Mesenteric fat pad (tissue), 1 donor: ENCODE measurements at places on chromosomes 7 and 10. TPM values are rescaled to one million over a fixed set of nuclear protein-coding genes. Genes with fewer than 3 reads are reported as not detected.

GRCh38 chr10:30868611-30869010 lies 163.1 kb downstream of the ZNF438 start:
- DNase-seq, result no peak

DNA sequence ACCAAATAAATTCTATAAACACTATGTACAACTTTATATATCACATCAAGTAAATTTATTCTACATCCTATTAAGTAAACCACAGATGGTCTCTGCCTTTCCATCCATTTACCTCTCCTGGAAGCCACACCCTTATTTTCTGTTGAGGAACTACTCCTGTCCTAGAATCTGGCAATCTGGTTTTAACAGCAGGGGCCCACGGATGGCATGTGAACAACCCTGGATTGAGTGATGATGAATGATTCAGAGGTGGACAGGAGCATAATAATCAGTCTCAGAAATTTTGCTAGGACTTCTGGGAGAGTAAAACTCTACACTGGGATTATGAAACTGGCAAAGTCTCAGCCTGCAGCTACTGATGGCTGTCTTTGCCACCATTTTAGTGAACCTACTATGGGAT lies 54.1 kb downstream of the CDK6 start:
- DNase-seq, result no peak

- no peak for DNase-seq
These were observed 299.3 kb downstream of the GRM8 start for GRCh38 chr7:126953461-126953860.

DNA sequence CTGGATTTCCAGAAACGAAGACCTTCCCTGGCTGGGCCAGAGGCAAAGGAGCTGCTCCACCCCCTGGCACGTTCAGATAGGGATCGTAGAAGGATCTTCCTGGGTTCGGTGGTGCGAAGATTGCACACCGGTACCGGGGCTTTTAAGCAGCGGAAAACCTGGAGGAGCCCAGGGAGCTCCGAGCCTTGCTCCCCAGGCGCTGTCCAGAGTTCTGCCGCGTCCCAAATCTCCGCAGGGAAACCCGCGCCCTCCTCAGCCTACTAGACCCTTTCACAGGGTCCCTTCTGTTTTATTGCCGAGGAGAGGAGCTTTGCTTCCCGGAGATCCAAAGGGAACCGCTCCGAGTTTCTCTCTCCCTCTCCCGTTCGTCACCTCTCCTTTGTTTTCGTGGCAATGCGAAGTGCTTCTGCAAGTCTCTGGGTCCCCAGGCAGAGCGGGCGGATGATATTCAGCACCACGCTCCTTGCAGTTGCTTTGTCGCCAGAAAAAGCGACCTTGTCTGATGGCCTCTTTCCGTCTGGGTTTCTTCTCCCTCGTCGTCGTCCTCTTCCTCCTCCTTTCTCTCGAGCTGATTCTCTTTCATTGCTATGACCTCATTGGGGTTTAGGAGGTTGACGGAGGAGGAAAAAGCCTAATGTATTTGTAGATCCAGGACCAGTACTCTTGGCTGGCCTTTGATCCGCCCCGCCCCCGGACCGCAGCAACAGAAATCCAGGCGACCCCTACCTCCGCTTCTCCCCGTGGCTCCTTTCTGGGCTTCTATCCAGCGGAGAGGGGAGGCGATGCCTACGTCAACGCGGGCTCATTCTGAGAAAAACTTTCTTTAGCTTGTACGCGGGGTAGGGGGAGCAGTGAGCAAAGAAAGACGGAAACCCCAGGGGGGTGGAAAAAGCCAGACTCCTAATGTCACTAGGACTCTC lies at the start of gene TMEM196:
Gene TMEM196 (minus strand): TSS at position 777 of the 920 bp plus-strand sequence. CDS start 921 bp downstream, outside the sequence.
- DNase-seq, result no peak

DNA sequence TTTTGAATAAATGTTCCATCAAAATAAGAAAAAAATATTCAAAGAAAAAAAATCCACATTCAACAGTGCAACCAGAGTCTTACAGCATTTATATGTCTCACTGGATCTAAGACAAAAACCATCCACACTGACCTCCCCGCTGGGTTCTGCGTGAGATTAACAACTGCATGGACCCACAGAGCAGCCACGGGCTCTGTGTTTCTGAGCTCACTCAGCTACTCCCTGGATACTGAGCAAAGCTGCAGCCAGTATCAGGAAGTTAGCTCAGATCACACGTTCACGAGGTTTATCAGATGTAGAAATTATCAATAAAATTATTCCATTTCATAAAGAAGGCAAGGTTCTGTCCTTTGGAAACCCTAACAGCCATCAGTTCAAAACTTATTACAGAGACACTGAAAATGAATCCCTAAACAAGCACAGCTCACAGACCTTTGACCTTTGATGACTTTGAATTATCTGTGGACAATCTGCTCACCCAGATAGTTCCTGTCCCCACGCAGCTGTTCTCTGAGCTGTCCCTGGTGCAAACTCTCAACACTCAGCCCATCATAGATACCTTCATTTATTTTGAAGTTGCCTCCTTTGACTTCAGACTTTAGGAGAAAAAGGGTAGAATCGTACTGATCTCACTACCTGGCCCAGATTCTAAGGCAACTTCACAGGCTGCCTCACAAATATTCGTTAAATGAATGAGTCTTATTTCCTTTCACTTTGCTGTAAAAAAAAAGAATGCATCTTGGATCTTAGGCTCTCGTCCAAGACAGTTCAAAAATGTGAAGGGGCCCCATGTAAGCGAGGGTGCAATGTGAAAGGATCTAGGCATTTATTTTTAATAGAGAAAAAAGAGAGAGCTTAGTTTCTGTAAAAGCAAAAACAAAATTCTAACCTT lies 67.7 kb upstream of the SVIL start:
- no peak for DNase-seq

DNA sequence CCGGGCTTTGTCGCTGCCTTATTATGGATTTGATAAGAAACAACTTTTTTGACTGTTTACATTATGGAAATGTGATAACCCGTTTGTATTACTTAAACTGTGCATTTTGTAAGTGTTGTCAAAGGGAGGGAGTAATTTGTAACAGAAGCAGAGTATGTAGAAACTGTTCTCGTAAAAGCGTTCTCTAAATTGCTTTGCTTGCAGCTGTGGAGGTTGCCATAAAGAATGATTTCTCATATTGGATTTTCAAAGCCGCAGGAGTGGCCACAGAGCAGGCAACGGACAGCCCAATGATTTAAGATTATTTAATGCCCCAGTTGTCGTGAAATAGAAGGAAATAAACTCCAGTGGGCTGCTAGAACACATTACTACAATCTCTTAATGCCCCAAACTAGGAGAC lies 114.0 kb upstream of the INSYN2A start:
- DNase-seq, result no peak

- DNase-seq, result no peak
These were observed 12.6 kb upstream of the CDH23 start for GRCh38 chr10:71383972-71384687.

The HOXA5 gene
- total RNA-seq, result 15.3 TPM

The CALML5 gene
- total RNA-seq, result not detected

The KIF11 gene
- total RNA-seq, result 0.29 TPM
